HFFc6 (cell line): ENCODE measurements at places on chromosomes 5 and 9. TPM values are rescaled to one million over a fixed set of nuclear protein-coding genes. Genes with fewer than 3 reads are reported as not detected.

DNA sequence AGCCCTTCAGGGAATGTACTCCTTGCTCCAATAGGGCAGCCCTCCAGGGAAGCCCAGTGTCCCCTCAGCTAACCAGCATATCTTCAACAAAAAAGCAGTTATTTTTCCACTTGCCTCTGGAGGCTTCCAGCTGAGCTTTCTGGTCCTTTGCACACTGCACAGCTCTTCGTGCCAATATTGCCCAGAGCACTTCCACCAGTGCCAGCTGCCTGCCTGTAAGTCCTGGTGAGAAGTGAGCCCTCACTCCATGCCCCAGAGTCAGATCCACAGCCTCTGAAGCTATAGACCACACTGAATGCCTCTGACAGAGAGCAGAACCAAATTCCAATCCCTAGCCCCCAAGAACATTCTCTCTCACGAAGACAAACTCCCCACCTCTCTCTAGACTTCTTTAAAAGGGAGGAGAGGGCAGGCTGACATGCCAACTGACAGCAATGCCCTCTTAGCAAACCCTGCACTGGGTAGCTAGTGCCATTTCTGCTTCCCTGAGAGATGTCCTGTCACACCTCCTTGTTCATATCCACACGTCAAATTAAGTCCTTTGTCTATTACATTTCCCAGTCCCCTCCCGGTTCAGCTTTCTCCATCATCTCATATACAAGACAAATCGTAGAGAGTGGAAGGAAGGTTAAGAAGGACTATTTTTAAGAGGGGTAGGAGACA, 12.7 kb upstream of the HEXB start:
- H3K27ac ChIP-seq = no peak overlapping the region
- peaks cover 30% of the 10 kb centered on the region for H3K4me1 ChIP-seq
- no peak overlapping the region for H3K4me3 ChIP-seq

- peaks cover 25% of the 10 kb centered on the region for H3K4me1 ChIP-seq
- peaks cover 36% of the 10 kb centered on the region for H3K36me3 ChIP-seq
- H3K4me3 ChIP-seq = no peak overlapping the region
- DNase-seq = no peak
- H3K27me3 ChIP-seq = no peaks in the 10 kb centered on the region
- no peak overlapping the region for H3K27ac ChIP-seq
These were observed 6.3 kb downstream of the CEP72 start for GRCh38 chr5:618450-618849.

DNA sequence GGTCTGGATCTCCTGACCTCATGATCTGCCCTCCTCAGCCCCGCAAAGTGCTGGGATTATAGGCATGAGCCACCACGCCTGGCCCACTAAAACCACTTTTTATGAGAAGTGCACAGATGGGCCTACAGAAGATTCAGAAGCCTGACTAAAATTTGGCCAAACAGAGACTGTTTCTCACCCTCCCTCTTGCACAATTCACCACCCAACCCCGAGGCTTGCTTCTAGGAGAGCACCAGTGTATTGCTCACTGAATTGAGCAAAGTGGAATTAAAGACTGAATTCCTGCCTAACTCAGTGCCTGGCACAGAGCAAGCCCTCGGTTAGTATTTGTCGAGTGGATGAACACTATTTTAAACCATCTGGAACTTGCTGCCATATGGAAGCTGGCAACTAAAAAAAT, 3.4 kb upstream of the DCTN4 start:
- DNase-seq = no peak
- H3K4me1 ChIP-seq = peaks cover 25% of the 10 kb centered on the region
- H3K4me3 ChIP-seq = no peak overlapping the region
- no peak overlapping the region for H3K27ac ChIP-seq

GRCh38 chr5:173202266-173202875, 32.6 kb downstream of the NKX2-5 start:
- H3K27me3 ChIP-seq = peaks cover 29% of the 10 kb centered on the region
- no peak for DNase-seq
- H3K27ac ChIP-seq = no peak overlapping the region

Gene ENTPD8
- total RNA-seq = not detected in 3 replicates

Gene ISL1
- 0.62 to 4.6 TPM (median 3.4 TPM) in 3 replicates for total RNA-seq

GRCh38 chr9:107847978-107848964, 358.7 kb upstream of the KLF4 start:
- no peaks in the 10 kb centered on the region for H3K36me3 ChIP-seq
- no peak for DNase-seq
- H3K4me3 ChIP-seq = no peak overlapping the region
- H3K27me3 ChIP-seq = peaks cover 3% of the 10 kb centered on the region

DNA sequence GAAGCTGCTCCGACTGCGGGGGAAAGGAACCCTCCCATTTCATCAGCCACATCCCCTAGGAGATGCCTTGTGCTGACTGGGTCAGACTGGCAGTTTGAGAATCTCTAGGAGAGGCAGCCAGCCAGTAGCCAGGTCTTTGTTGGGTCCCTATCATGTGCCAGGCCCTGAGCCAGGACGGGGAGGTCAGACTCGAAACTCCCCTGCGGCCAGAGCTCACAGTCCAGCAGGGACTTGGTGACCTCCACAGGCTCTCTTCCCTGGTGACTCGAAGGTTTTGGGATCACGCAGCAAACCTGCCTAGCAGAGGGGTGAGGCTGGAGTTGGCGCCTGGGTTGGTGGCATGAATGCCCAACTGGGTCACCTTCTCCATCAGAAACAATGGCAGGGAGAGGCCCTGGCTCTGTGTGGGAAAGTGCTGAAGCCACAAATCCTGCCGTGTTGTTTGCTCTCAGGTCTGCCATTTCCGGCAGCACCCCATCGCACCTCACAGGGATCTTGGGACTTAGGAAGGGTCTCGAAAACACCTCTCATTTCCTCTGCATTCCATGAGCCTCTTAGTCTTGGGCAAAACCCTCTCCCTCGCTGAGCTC, 14.4 kb upstream of the ORM1 start:
- H3K4me3 ChIP-seq = no peak overlapping the region
- peaks cover 23% of the 10 kb centered on the region for H3K36me3 ChIP-seq
- peaks cover 6% of the 10 kb centered on the region; the same call in 1 of the 2 replicates for H3K27me3 ChIP-seq
- H3K4me1 ChIP-seq = peaks cover 5% of the 10 kb centered on the region; the same call in 1 of the 2 replicates
- no peak for DNase-seq

Gene SIMC1
- 11.8 and 14.2 TPM in 2 replicates for total RNA-seq

DNA sequence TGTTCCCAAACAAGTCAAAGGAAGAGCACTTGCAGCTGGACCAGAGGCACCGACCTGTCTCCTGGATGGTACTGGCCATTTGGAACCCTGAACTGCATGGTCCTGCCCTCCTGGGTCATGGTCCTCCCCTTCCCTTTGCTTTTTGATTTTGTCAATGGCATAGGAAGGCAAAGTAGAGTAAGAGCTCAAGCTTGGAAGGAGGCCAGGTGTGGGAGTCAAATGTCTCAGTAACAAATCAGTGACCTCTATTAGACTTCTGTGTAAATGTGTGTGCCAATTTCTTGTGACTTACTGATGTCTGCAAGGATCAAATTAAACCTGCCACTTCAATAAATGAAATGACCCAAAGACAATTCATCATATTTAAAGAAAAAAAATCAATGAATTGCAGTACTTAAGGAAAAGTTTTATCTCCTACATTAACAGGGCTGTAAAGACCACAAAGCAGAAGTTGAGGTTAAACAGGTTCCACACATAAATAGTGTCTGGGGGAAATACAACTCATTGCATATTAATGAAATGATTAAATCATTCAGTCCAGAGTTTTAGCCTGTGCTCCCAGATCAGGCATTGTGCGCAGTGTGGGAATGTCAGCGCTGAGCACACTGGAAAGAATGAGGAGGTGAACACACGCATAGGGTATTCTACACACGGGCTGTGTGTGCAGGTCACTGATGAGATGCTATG, 32.7 kb downstream of the OSMR start:
- peaks cover 18% of the 10 kb centered on the region for H3K4me1 ChIP-seq
- H3K36me3 ChIP-seq = peaks cover 73% of the 10 kb centered on the region
- no peaks in the 10 kb centered on the region; the same call in 1 of the 2 replicates for H3K27me3 ChIP-seq
- no peak for DNase-seq
- H3K27ac ChIP-seq = no peak overlapping the region

DNA sequence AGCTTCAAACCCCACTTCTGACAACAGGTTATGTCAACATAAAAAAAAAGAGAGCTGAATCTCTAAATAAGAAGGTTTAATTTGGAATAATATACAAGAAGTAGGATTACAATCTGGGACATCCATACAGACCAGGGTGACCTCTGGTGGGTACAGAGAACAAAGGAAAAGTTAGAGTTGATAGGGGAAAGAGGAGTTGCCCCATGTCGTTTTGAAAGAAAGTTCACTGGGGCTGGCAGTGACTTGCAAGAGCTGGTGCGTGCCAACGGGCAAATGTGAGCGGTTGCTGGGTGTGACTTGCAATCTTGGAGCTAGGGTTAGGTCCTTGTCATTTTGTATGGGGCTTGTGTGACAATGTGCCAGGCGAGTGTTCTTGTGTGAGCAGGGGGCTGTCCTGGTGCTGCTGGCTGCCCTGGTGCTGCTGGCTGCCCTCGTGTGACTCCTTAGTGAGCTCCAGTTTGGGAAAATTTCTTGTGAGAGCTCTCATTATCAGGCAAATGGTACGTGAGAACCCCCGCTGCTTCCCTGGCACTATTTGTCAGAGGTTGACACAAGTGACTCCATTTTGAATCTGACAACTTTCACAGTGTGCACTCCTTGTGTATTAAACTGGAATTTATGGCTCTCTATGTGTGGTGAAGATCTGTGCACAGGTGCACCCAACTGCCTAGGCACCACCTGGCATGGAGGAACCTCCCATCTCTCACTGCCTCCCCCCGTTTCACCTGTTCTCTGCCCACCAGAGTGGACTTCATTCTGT, 69.8 kb downstream of the UBE2QL1 start:
- no peak overlapping the region for H3K27ac ChIP-seq
- H3K36me3 ChIP-seq = no peaks in the 10 kb centered on the region
- peaks cover 25% of the 10 kb centered on the region for H3K27me3 ChIP-seq
- no peaks in the 10 kb centered on the region; the same call in 1 of the 2 replicates for H3K4me1 ChIP-seq
- DNase-seq = no peak
- no peak overlapping the region for H3K4me3 ChIP-seq

- no peak overlapping the region for H3K27ac ChIP-seq
- no peak overlapping the region for H3K4me3 ChIP-seq
- no peaks in the 10 kb centered on the region for H3K27me3 ChIP-seq
- no peaks in the 10 kb centered on the region for H3K36me3 ChIP-seq
These were observed 420.8 kb upstream of the ACTBL2 start for GRCh38 chr5:57903458-57903857.

Gene ABCA1
- total RNA-seq = 9.5 to 15.8 TPM (median 10.4 TPM) in 3 replicates

Gene SLC46A2
- total RNA-seq = not detected in 3 replicates

Gene FAM120AOS
- 35.7 to 38.6 TPM (median 36.2 TPM) in 3 replicates for total RNA-seq

DNA sequence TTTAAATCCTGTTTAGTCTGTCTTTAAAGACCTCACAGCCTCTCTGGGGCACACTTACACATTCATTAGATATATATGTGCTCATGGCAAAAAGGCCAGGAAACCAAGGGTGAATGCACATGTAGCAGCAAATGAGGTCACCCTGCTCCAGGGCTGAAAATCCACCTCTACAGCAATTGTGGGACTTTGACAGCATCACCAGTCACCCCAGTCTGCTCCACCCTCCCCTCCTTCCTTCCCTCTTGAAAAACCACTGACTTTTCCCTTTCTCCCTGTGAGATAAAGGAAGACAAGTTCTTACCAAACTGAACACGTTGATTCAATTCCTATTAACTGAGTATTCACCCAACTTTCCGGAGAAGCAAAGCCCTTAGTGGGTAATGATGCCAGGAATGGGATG, 15.2 kb upstream of the SH3RF2 start:
- H3K4me3 ChIP-seq = no peak overlapping the region
- DNase-seq = peak; percentile 34
- peaks cover 61% of the 10 kb centered on the region for H3K4me1 ChIP-seq
- no peak overlapping the region; the same call in 1 of the 2 replicates for H3K27ac ChIP-seq

Gene SLF1
- 3.3 to 5.8 TPM (median 5.7 TPM) in 3 replicates for total RNA-seq

DNA sequence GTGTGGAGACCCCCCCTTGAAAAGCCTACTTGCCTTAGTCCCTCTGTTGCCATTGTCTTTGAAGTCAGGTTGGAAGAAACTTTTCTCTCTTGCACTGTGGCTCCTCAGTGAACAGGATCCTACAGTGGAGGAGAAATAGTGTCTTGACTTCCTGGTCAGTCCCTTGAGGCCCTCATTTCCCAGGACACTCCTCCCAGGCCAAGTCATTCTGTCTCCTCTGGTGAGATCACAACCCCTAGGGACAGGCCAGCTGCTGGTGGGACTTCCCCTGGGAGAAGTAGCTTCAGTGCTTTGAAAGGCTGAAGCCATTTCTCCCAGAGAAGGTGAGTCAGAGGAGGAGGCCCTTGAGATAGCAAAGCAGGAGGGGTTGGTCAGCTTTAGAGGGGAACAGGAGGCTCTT, 10.1 kb upstream of the GRIA1 start:
- H3K4me3 ChIP-seq = no peak overlapping the region
- H3K4me1 ChIP-seq = peaks cover 26% of the 10 kb centered on the region
- no peaks in the 10 kb centered on the region for H3K36me3 ChIP-seq

Gene PHF2
- 14.8 to 17.1 TPM (median 15.4 TPM) in 3 replicates for total RNA-seq

Gene PSAT1
- 62.2 to 88.1 TPM (median 84.1 TPM) in 3 replicates for total RNA-seq

DNA sequence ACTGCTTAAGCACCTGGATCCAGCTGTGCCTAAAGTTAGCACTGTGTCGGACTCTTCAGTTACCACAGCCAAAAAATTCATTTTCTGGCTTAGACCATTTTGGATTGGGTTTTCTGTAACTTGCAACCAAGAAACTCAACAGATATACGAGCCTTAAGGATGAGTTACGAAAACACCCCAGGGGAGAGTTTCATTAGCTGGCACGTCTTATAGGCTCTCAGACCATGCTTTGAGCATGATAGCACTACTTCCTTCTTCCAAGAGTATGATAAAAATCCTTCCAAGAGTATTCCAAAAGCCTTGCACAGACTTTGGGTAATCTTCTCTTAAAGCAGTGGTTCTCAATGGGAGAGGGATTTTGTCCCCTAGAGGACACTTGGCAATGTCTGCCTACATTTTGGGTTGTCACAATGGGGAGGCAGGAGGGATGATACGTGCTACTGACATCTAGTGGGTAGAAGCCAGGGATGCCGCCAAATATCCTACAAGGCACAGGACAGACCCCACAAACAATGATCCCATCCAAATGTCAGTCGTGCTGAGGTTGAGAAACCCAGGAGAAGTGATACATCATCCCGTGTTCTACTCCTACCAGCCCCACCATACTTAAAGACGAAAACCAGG, 64.8 kb downstream of the SMIM23 start:
- H3K27ac ChIP-seq = no peak overlapping the region
- DNase-seq = no peak
- no peaks in the 10 kb centered on the region for H3K4me1 ChIP-seq
- peaks cover 3% of the 10 kb centered on the region for H3K27me3 ChIP-seq
- H3K36me3 ChIP-seq = peaks cover 7% of the 10 kb centered on the region

Gene ATP10B
- total RNA-seq = not detected in 3 replicates

Gene MARCHF11
- total RNA-seq = not detected in 3 replicates

Gene MZB1
- total RNA-seq = 0.20 TPM in 1 of 2 replicates, not detected in the other

Gene SLC36A2
- total RNA-seq = not detected in 3 replicates

Gene ACOT12
- not detected in 3 replicates for total RNA-seq

Gene RMI1
- 8.5 to 13.7 TPM (median 11.6 TPM) in 3 replicates for total RNA-seq

Gene RGS7BP
- total RNA-seq = not detected in 3 replicates

Gene AGXT2
- total RNA-seq = not detected in 3 replicates

GRCh38 chr5:161944974-161945373, 97.1 kb downstream of the GABRA1 start:
- no peaks in the 10 kb centered on the region for H3K27me3 ChIP-seq
- no peak overlapping the region for H3K4me3 ChIP-seq
- H3K36me3 ChIP-seq = no peaks in the 10 kb centered on the region

GRCh38 chr9:106862821-106863720, at the start of gene ZNF462:
ZNF462 (plus strand) TSS chr9:106863166; CDS start chr9:106923384, 60,218 bp downstream.
- H3K36me3 ChIP-seq = no peaks in the 10 kb centered on the region
- H3K27me3 ChIP-seq = peaks cover 20% of the 10 kb centered on the region
- peak within 1 kb of the TSS; percentile 88 for H3K27ac ChIP-seq
